ENCODE measurements at places on chromosomes 7 and 10.

DNA sequence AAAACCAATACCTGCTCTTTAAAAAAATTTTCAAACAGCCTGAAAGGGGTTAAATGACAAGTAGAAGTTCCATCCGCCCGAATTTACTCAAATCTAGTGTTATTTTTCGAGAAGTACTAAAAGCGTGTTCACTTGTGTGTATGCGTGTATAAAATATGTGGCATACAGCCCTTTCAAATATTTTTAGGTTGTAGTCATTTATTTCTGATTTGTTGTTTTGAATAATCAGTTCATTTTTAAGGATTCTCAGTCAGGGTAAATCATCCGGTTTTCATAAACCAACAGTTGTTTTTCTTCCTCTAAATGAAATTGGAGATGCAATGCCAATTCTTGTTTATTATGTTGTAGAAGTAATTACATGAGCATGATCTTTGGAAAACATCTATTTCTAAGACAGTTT is 6.9 kb upstream of the SUN1 start:
- DNase-seq: no peak

DNA sequence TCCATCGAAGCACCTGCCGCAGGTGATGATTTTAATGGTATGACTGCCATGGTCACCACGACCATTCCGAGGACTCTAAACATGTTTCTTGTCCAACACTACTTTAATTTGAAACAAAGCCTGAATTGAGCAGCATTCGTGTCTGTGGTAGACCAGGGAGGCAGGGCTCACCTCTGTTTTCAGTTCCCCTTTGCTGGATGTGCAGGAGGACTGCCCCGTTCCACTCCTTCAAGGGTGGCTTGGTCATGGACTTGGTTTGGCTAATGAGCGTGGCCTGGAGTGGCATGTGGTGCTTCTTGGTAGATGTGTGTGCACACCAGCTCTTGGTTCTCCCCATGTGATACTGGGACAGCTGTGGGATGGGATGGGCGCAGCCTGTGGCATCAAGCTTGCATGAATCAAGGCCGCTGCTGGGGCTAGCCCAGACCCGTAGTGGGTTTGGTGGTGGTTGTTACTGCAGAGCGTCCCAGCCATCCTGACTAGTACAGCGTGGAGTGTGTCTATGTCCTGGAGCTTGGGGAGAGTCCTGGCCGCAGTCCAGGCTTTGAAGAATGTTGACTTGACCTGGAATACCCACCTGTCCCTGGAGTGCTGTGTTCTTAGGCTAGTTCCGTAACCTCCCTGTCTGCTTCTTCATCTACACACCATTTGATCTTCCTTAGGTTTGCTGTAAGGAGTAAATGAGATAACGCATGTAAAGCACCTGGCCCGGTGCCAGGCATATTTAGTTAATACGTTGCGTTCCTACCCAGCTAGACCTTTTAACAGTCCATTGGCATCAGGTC is 34.8 kb downstream of the MGMT start:
- DNase-seq: no peak

DNA sequence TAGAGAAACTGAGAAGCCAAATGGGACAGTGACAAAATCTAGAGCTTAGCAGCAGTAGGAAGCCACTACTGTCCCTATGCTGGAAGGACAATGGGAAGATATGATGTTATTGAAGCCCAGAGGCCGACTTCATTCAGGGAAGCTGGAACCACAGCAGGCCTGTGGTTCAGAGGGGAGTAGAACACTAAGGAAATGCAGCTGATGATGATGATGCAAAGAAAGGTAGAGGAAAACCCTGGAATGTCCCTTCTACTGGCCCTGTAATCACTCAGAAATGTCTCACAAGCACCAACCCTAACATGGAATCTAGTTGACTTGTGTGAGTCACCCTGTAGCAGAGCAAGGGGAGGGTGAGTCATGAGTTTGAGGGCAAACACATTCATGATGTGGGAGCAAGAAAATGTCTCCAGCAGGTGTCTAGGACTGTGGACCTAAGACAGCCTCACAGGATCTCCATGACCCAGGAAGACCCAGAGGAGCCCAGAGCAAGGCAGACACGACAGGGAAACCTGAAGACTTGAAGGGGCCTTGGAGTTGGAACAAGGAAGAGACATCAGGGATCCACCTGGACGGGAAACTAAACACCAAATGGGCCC is 37.0 kb upstream of the LRRC17 start:
- no peak for DNase-seq

DNA sequence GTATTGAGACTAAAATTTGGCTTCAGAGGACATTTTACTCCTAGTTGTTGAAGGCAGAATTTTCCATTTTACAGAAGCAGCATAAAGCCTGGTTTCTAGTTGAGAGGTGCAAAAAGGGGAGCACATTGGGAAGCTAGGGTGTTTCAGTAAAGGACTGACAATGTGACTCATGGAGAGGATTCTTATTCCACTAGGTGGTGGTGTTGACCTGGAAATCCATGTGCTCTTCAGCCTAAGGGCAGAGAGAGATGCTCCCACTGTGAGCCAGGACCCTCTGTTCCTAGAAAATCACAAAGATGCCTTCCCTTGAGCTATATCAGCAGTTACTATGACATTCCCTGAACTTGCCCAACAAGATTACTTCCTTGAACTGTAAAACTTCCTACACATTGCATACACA is 687.8 kb downstream of the IPMK start:
- DNase-seq: no peak

DNA sequence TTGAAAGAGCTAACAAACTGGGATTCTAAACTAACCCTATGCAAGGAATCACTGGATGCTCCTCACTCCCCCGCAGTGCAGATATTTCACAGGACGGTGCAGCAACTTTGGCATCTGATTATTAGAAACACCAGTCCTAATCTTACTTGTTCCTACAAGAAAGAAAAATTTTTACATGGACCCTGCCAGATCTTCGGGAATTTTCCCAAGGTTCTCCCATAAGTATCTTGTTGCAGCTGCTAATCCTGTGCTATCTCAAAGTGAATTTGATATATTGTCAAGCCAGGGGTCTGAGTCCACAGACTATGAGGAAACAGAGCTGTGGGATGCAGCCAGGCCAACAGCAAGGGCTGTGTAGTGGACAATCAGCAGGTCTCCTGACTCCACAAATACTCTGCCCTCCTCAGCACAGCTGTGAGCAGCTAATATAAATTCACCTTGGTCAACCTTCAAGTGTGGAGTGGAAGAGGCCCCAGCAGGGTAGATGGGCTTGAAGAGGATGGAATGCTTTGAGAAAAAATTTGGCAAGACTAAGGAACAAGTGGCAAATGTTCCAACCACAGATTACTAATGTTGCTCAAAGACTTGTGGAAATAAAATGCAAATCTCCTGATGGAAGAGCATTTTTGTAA is 25.6 kb downstream of the VSTM4 start:
- DNase-seq: no peak

DNA sequence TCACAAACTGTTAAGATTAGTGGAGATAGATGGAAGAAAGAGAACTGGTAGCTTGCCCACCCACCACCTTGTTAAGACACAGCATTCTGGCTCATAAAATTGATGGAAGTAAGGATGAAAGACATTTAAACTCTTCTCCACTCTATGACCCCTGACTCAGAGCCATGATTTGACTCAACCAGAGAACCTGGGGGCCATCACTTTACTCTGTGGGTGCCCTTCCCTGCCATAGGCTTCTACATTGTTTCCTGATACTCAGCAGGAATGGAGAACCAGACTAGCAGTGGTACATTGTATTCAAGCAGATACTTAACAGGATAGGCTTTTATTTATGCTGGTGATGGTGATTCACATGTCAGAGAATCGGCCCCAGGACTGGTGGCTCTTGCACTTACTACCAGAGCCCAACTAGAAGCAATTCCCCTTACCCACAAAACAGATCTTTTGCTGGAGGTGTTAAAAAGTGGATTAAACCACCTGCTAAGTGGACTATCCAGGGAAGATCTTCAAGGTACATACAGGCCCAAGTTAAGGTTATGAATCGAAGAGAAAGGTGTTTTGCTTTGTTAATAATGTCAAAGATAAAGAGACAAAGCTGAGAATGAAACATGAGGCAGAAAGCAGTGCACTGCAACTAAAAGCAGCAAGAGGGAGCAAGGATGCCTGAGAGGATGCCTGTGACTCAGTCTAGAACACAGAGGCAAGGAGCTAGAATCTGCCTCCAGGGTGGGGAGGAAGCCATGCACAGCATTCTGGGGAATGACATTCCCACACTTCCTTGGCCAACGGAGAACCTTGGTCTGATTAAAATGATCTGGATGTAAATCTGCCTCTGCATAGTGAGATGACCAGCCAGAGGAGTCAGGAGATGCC is 36.0 kb upstream of the GLI3 start:
- no peak for DNase-seq

DNA sequence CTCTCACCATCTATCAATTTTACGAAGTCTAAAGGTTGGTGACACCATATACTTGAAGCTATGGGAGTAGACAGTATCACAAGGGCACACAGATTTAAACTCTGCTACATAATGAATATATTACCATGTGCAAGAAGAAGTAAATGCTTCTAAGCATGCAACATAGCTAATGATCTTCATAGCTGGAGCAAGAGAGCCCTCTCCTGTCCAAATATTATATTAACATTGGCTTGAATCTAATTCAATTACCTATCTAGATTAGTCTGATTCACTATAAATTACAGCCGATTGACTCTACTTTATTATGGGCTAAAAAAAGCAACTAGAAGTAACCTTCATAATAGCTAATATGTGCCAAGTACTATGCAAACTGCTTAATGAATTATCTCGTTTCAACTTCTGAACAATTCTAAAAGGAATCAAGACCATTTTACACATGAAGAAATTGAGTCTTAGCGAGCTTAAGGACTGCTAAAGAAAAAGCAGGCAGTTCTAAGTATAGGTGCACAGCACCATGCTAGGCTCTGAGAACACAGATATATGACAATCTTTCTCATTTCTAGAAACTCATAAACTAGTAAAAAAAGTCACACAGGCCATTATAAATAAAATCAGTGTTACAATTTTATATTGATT is 21.9 kb downstream of the FRA10AC1 start:
- no peak for DNase-seq

GRCh38 chr7:117216436-117217069 is 106.3 kb downstream of the WNT2 start:
- DNase-seq: no peak
